Stimulated activated CD4-positive, alpha-beta T cell treated with anti-CD3 and anti-CD28 coated beads, Interleukin-12 subunit alpha, Interleukin-12 subunit beta, amount 100 ng/mL, for 48 hours (primary cell): ENCODE measurements at places on chromosomes 16 and 17.

DNA sequence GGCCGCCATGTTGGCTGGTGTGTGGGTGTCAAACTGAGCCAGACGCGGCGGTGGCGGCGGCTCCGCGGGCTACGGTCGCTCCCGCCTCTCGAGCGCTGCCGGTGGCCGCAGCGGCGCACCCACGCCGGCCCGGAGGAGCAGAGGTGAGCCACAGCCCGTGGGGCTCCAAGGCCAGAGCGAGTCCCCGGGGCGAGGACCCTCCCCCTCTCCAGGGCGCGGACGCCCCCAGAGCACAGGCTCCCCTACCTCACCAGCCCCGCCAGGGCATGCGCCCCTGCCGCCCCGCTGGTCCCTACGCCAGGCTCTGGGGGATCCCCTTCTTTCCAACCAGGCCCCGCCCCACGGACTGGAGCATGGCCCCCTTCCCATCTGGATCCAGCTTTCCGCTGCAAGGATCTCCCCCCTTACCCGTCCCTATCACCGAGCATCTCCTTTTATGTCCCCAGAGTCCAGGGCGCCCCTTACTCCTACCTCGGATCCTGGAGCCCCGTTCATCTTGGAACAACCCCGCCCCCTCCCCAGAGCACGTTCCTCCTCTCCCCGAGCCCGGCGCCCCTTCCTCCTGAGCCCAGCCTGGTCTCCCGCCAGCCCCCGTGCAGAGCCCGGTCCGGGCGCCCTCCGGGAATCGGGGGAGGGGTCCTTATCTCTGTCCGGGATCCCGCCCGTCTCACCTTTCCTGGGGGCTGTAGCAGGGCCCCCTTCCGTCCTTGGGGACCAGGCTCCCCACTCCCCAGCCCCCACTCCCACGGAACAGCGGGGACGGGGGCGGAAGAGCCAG lies 412 bp downstream of the EPN2 start:
- peak; percentile 24 for DNase-seq

GRCh38 chr17:33750943-33751701 lies 458.0 kb upstream of the ASIC2 start:
- peak; percentile 76 for DNase-seq

DNA sequence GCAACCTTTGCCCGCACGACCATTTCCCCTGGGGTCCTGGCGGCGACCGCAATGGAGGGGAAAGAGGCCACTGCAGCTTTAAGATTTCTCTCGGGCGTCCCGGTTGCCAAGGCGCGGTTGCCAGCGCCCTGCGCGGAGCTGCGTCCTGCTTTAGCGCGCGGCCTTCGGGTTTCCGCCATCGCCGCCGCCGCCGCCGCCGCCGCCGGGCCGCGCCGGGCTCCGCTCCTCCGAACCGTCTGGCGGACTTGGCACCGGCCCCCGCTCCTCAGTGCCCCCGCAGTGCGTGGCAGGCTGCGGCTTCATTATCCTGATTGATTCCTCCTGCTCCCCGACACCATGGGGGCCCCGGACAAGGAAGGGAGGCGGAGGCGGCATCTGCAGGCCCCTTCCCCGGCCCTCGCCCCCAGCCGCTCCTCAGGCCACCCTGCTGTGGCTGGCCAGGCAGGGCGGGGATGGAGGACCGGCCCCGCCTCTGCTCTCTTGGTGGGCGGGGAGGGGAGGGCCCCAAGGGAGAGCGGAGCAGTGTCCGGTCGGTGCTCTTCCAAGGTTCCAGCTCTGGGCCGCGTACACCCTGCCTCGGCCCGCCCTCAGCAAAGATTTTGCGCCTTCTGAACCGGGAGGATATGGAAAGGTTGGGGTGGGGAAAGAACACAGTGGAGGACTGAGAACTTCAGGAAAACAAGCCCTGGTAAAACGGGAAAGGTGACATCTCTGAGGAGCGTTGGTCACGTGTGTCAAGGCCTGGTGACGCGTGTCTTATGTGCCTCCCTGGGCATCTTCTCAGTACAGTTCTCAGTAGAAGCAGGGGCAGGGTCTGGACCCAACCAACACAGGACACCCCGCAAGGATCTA lies 34.0 kb downstream of the NEUROD2 start:
- peak; percentile 17 for DNase-seq

GRCh38 chr17:71461498-71462169 lies 659.2 kb upstream of the SOX9 start:
- no peak for DNase-seq

DNA sequence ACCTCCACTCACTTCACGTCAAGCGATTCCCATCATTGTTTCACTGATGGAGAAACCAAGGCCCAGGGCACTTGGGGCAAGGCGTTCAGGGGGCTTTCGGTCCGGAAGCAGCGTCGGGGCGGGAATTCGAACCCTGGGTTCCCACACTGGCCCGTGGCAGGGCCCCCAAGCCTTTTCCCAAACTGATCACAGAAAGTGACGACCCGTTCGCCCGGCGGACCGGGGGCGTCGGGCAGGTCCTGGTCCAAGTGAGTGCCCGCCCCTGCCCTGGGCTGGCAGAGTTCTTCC lies 856 bp upstream of the MON1B start:
- no peak for DNase-seq

DNA sequence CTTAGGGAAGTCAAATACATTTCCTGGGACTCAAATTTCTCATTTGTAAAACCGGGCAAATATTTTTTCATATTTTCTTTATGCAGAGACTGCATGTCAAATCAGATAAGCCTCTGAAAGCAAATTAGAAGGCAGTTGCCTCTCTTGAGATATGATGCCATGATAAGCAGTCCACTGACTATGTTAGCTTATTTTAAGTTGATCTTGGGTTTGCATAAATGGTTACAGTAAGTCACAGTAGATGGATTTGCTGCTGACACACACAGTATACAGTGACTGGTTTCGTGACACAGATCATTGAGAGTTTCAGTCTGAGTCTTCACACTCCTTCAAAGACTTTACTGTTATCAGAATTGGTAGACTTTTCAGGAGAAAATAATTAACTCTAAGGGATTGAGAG lies 927.6 kb upstream of the CDH8 start:
- DNase-seq: no peak

DNA sequence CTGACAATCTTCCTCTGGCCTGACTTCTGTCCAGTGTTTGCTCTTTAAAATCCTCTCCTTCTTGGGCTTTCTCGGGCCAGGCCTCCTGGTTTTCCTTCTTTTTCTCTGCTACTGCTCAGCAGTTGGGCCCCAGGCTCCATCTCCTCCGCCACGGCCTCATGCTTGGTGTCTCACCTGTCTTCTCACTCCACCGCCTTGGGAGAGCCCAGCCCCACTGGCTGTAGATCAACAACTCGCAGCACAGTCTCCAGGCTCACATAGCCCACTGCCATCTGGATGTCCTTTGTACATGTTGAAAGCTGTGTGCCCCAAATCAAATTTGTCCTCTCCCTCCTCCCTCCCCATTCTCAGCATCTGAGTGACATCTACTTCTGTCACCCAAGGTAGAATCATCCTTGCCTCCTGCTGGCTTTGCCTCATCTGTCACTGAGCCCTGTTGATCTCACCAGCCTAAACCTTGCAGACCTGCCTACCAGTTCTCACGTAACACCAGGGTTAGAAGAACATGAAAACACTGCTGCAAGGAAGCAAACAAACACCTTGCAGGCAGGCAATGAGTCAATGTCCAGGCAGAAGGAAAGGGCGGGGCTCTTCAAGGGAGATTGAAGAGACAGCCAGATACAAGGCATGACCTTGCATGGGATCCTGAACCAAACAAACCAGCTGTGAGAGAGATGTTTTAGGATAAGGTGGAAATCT lies 103.2 kb upstream of the SMURF2 start:
- no peak for DNase-seq

GRCh38 chr16:84823484-84823883 lies 3.7 kb downstream of the CRISPLD2 start:
- no peak for DNase-seq

DNA sequence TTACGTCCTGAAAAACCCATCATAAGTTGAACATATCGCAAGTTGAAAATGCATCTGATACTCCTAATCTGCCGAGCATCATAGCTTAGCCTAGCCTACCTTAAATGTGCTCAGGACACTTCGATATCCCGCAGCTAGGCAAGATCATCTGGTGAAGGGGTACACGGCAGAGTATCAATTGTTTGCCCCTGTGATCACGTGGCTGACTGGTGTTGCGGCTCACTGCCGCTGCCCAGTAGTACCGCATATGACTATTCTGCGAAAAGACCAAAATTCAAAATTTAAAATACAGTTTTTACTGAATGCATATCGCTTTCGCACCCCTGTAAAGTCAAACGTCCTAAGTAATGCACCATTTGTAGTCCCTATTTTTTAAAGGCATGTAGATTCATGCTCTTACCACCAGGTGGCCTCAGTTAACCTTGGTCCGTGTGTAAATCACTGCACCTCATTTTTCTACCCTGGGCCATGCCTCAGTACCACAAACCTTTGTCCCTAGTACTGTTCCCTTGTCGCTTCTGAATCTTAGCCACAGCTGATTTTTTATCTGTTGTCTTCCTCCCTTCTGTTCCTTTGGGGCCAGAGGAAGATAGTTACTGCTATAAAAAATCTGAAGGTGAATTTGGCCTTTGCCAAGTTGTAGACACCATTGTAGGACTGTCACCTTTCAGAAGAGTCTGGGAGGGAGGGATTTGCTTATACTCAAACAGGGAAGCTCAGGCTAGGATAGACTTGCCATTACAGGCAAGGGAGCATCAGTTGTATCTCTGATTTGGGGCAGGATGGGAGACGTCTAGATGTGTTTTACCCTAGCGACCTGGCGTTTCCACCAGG lies 34.4 kb downstream of the WWP2 start:
- DNase-seq: no peak

DNA sequence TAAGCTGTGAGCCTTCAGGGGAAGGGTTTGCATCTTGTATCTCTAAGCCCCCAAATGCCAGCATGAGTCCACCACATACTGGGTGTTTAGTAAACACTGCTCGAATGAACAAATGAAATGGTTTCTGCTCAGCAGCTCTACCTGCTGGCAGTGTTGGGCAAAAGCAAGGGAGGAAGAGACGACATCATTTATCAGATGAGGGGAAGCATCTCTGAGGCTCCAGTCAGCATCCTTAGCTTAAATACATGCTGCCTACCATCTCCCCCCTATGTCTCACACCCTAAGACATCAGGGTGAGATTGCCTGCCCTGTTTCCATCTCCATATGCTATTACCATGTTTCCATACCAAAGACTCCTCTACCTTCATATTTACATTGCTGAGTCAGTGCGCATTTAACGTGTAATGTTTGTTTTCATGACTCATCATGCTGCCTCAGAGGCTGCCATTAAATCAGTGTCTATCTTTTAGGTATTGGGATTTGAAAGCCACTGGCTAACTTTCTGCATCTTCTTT lies 379.8 kb downstream of the UTP18 start:
- DNase-seq: no peak

DNA sequence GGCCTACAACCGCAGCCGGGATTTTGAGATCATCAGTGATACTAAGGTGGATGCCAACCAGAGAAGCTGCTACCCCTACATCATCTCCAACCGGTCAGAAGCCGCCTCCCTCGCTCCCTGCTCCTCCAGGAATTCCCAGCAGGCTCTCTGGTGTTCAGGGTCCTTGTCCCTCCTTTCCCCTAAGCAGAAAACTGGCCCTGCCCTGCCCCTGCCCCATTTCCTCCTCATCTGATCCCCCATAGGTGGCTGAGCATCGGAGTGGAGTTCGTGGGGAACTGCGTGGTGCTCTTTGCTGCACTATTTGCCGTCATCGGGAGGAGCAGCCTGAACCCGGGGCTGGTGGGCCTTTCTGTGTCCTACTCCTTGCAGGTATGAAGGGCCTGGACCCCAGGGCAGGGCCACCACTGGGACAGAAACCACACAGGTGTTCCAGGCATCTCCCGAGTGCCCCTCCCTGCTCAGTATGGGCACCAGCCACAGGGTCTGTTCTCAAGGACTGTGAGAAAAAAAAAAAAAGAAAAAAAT lies 29.8 kb downstream of the ANKRD40 start:
- no peak for DNase-seq

DNA sequence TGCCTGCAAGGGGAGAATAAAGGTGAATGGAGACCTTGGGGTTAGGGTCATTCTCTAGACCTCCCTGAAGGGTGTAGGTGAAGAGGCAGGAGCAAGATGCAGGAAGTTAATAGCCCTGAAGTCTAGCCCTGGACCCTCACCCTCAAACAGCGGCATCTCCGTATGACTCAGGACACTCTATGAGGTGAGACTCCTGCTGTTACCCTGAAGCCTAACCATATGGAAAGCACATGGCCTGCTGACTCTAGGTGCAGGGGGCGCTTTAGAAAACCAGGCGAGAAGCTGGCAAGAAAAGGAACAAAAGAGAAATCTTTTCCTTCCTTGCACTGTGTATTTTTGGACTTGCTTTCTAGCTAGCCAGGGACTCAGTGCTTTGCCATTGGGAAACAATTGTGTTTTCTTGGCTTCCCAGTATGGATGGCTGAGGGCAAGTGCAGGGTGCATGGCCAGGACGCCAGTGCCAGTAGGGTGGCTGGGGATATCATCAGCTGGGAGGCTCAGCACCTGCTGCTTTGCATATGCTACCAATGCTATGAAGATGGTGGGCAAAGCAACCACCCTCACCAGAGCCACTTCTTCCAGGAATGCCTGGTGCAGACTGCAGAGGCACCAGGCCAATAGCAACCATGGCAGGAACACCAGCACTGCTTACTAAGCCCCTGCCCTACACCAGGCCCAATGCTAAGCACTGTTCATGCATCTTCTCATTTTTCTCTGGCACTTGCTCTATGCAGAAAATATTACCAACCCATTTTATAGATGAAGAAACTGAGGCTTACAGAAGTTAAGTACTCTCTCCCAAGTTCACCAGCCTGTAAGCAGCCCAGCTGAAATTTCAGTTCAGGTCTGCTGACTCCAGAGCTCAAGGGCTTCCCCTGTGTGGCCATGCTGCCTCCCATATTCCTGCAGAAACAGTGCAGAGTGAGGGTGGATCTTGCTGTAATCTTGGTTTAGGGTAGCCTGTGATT lies 425.1 kb downstream of the SLC39A11 start:
- DNase-seq: no peak

DNA sequence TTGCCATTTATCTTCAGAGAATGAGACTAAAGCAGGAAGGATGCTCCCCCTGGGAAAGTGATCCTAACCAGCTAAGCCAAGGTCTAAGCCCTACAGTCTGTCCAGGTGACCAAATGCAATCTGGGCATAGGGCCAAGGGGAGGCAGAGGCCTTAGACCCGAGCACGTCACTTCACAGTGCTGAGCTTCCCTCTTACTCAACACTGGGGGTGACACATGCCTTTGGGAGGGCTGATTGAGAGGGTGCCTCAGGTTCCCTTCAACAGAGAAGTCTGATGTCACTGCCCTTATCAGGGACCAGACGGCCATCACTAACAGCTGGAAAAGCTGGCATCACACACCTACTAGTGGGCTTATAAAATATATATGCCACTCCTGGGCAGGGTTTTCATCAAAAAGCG lies 4.0 kb downstream of the CIAO2B start:
- no peak for DNase-seq

DNA sequence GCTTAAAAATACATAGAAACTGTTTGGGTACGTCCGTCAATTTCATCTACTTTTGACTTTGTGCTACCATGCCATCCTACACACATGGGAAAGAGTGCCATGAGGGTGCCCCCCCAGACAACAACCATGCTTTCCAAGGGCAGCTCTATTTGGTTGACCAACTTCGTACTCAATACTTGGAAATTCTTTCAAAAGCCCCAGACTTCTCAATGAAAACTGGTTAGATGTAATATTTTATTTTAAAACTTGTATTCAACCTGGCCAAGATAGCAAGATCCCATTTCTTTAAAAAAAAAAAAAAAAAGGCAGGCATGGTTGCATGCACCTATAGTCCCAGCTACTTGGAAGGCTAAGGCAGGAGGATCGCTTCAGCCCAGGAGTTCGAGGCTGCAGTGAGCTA lies 98.4 kb downstream of the PARN start:
- DNase-seq: no peak

- no peak for DNase-seq
Measured at GRCh38 chr16:77437859-77438258, 3.0 kb upstream of the ADAMTS18 start.

GRCh38 chr17:57152967-57153528 lies 68.0 kb downstream of the AKAP1 start:
- DNase-seq: no peak
